ENCODE measurements at places on chromosomes 13 and 19.
A peak's percentile ranks its signal among the peaks of the same experiment; 100 is the strongest.

- DNase-seq = peak; percentile 28
Observed at GRCh38 chr19:6100284-6100915, 9.9 kb downstream of the RFX2 start.

- no peak for DNase-seq
Observed at GRCh38 chr19:9570255-9570654, 14.0 kb downstream of the ZNF121 start.

GRCh38 chr19:17601683-17602082 lies 46.2 kb downstream of the COLGALT1 start:
- no peak for DNase-seq

DNA sequence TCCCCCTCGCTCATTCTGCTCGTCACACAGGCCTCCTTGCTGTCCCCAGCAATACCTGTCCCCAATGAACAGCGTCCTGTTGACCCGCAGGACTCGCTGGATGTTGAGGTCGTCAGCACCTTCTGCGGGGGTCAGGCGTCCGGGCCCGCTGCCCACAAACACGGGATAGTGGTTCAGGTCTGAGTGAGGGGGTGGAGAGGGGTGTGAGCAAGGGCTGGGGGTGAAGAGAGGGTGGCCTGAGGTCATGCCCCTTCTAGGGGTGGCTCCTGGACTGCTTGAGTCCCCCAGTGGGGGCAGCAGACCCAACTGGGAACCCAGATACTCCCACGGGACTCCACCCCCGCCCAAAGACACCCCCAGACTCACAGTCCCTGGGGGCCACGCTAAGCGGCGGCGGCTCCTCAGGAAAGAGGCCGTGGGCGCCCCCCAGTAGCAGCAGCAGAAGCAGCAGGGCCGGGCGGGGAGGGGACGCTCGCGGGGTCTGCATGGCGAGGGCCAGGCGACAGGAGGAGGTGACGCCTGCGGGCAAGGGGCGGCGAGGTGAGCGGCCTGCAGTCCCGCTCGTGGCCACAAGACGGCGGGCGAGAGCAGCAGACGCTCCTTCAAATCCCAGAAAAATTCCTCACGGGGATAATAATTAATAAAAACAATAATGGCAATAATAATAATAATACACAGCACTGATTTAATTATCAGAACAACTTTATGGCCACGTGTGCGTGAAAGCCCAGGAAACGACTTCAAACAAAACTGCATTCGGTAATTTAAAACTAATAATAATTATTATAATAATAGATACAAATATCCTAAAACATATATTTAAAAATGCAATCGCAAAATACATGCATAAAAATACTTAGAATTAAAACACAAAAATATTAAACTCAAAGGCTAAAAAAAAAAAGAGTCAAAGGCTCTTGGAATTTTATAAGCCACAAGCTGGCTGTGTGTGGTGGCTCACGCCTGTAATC lies 1.2 kb downstream of the SEMA6B start:
- DNase-seq = peak; percentile 22

DNA sequence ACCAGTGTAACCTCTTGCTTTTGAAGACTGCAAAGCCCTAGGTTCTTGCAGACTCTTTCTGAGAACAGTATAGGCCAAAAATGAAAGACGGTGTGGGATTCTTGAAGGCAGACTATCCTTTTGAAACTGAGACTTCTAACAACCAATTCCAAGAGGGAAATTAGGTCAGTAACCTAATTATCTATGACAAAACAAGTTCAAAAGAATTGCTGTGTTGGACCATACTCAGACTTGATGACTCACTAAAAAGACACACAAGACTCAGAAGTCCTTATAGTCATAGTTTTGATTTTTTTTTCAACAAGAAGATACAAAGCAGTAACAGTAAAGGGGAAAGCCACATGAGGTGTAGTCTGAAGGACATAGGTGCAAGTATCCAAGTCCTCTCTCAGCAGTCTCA lies 624.0 kb upstream of the GPC6 start:
- DNase-seq = peak; percentile 32

DNA sequence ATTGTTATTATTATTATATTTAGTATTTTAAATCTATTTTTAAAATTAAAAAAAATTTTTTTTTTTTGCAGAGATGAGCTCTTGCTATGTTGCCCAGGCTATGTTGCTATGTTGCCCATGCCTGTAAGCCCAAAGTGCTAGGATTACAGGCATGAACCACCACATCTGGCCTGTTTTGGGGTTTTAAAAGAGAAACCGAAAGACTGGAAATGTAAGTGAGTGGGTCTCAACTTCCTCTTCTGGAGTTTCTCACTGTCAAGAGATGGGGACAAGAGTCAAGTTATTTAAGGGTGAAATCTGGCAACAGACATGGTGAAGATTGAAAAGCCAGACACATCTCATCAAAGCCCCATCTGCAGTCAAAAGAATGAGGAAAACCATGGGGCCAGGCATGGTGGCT lies 4.2 kb upstream of the OR7G3 start:
- peak; percentile 1 for DNase-seq

- DNase-seq = peak; percentile 97
Observed at GRCh38 chr13:45464687-45465453, at the start of gene COG3. Gene COG3, plus strand, starts transcription at chr13:45464939. Its CDS starts 98 bp downstream, at chr13:45465037.

DNA sequence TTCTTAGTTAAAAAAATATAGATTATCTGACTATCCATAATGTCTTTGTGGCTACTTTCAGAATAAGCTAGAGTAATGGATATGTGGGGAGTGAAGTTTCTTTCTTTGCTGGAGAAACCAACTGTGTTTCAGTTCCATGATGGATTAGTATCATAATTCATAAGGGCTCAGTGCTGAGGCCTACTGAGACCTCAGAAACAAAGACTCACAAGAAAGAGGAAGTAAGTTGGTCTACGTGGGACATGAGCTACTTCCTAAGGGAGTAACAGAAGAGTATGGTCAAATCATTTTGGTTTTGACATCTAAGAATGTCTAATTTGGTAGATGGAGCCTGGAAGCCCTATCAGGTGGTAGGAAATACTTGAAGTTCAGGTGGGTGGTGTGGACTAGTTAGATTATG lies 99.0 kb upstream of the HTR2A start:
- no peak for DNase-seq

DNA sequence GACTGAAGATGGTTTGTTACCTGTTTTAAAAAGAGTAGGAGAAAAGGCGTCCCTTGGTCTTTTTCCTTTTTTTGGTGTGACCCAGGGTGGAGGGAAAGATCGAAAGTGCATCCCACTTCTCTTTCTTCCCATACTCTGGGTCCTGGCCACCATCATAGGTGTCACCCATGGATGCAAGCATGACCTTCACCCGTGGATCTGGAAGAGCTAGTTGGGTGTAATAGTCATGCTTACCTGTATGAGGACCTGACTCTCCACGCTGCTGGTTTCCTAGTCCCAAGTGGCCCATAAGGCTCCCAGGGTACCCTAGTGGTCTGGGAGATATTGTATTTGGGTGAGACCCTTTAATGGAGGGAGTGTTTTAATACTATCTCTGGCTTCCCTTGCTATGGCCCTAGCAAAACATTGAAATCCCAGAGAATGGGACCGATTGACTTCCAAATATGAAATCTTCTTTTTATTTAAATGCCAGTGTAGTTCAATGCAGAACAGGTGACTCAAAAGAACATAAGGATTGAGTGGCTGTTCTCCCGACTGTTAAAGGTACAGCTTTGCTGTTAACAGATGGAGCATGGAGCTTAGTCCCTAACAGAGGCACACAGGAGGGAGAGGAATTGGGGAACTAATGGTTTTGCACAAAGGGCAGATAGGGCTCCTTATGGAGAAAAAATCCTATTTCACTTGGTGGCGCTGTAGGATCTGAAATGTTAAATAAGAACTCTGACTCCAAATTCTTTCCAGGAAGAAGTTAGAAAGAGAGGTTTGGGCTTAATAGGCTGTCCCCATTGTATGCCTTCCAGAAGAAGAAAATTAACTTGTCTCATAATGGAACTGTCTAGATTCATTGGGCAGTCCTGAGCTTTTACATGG lies 7.0 kb upstream of the ZNF550 start:
- DNase-seq = peak; percentile 32

DNA sequence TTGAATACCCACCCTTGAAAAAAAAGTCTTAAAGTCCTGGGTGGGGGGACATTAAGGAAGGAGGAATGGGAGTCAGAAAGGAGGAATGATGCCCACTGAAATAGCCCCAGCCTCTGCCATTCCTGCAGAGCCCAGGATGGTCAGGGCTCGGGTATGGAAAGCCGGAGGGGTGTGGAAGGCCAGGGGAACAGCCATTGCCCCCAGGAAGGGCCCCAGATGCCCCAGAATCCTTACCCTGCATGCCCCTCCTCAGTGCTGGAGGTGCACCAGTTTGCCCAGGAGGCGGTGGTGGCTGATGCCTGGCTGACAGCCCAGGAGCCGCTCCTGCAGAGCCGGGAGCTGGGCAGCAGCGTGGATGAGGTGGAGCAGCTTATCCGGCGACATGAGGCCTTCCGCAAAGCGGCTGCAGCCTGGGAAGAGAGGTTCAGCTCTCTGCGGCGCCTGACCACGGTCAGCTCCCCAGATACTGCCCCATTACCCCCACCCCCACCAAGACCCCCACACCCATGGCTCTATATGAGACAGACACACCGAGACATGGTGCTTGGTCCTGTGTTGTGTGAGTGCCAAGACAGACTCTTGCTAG lies 10.7 kb upstream of the SHKBP1 start:
- no peak for DNase-seq

Data from mesenchymal stem cell (in vitro differentiated cells and primary cell).